Calu3 (cell line): ENCODE measurements at places on chromosomes 12 and 14. TPM values are rescaled to one million over a fixed set of nuclear protein-coding genes. Genes with fewer than 3 reads are reported as not detected.
A peak's percentile ranks its signal among the peaks of the same experiment; 100 is the strongest.

Gene ADGRD1
- total RNA-seq = not detected in 2 replicates

- no peak for DNase-seq
Measured at GRCh38 chr12:123227581-123228258, 5.2 kb downstream of the MPHOSPH9 start.

Gene NCKAP5L
- 10.0 and 11.8 TPM in 2 replicates for total RNA-seq

DNA sequence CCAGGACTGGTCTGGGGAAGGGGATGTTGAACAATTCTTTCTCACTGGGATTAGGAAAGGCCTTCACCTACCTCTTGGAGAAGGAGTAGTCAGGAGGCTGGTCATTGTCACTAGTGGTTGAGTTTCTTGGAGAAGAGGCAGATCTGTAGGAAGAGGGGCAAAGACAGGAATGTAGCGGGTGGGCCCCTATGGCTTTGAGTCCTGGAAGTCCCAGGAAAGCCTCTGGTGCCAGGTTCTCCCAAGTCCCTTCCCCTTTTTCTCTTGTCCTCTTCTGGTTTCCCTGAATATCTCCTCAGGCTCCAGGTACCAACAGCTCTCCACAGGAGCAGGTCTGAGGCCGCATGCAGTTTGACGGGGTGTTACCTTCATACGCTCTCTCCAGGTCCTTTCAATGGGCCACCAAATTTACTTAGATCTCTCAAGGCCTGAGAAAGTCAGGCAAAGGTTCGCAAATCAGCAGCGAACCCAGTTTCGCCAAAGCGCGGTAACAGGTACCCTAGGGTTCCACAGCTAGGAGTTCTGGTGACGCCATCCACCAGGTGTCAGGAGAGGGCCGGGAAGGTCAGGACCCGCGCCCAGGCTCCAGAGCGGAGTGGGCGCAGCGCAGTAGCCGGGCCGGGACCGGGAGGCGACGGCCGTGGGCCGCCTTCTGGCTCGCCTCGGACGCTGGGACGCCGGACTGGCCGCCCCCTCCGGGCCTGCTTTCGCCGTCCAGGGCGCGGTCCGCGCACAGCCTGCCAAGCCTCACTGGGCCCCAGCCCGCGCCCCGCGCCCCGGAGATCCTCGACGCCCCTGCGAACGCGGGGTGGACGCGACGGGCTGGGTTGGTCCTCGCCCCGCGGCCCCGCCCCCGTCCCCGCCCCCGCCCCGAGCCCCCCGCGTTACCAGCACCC lies 795 bp downstream of the SMAGP start:
- peak; percentile 69 for DNase-seq

Gene PTHLH
- 0.91 and 1.3 TPM in 2 replicates for total RNA-seq

DNA sequence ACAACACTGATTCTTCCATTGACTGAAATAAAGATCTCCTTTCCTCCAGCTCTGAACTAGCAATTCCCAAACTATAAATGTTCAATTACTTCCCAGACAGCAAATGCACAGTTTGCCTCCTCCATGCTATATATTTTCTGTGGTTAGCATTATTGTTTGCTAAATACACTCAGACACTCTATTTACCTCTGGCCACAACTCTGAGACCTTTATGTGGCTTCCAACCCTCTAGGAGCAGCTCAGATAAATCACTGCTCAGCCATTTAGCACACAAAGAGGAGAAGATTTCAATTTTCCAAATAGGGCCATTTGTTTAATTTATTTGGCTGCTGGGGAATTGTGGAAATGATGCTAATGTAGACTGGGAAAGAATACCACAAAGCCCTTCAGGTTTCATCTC lies 202.0 kb downstream of the SPTSSA start:
- DNase-seq = no peak

Gene PLBD1
- total RNA-seq = 75.3 and 98.1 TPM in 2 replicates

Gene CLEC1B
- total RNA-seq = not detected in 2 replicates

Gene YAF2
- 18.0 and 18.9 TPM in 2 replicates for total RNA-seq

Gene TMTC1
- total RNA-seq = 0.17 and 0.24 TPM in 2 replicates

GRCh38 chr12:63400718-63401117 lies 249.7 kb upstream of the AVPR1A start:
- peak; percentile 61 for DNase-seq

Gene SLC2A13
- total RNA-seq = 8.4 and 9.4 TPM in 2 replicates

DNA sequence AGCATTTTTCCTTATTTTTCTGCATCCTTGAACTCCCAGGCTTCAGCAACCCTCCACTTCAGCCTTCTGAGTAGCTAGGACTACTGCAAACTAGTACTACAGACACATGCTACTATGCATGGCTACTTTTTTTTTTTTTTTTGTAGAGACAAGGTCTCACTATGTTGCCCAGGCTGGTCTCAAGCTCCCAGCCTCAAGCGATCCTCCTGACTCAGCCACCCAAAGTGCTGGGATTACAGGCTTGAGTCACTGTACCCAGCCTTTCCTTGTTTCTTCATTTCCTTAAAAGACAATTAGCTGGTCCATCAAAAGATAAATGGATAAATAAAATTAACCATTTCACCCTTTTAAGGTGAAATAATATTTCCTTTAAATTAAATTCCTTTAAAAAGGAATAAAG lies 205.8 kb downstream of the SPTSSA start:
- DNase-seq = no peak

DNA sequence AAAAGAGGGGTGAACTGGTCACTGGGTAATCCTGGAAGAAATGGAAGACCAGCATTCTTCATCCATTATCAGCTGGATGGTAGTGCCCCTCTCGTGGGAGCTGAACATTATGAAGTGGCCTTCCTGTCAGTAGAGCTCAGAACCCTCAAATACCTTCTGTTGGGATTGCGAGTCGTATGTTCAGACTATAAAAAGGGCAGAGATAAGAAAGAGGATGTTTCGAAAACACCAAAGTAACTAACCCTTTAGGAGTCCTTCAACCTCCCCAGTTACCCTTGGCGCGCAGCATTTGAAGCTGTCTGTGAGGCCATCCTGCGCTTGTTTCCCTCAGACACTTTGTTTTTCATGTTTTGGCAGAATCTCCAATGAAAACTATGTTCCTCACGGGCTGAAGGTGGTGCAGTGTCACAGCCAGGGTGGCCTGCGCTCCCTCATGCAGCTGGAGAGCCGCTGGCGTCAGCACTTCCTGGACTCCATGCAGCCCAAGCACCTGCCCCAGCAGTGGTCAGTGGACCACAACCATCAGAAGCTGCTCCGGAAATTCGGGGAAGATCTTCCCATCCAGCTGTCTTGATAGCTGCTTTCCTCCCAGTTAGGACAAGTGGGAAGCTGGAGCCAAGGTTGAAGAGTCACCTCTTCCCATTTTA lies 19.3 kb upstream of the GALNT16 start:
- no peak for DNase-seq

Gene NOVA1
- not detected in 2 replicates for total RNA-seq

Gene HRK
- 0.12 TPM in 1 of 2 replicates, not detected in the other for total RNA-seq
